Caki2 (cell line): ENCODE measurements at places on chromosomes 2 and 18. TPM values are rescaled to one million over a fixed set of nuclear protein-coding genes. Genes with fewer than 3 reads are reported as not detected.

ABCB11 gene
- total RNA-seq = not detected in 2 replicates

SULT1C4 gene
- total RNA-seq = 5.1 and 7.5 TPM in 2 replicates

SNRNP200 gene
- 73.7 and 74.0 TPM in 2 replicates for total RNA-seq

LYPD6B gene
- not detected in 2 replicates for total RNA-seq

ARHGEF4 gene
- 5.9 and 7.8 TPM in 2 replicates for total RNA-seq

VWC2L gene
- not detected in 2 replicates for total RNA-seq

REG3A gene
- not detected in 2 replicates for total RNA-seq

CXCR4 gene
- not detected in 2 replicates for total RNA-seq

ZAP70 gene
- total RNA-seq = 0.71 TPM in 1 of 2 replicates, not detected in the other

UPP2 gene
- total RNA-seq = not detected in 2 replicates

MREG gene
- total RNA-seq = 9.7 and 12.0 TPM in 2 replicates

TMEM247 gene
- not detected in 2 replicates for total RNA-seq

CRYGD gene
- not detected in 2 replicates for total RNA-seq

CCDC148 gene
- total RNA-seq = 0.41 and 7.2 TPM in 2 replicates

RESP18 gene
- total RNA-seq = not detected in 2 replicates

GRCh38 chr2:230068651-230069055 lies at the start of gene SLC16A14:
Gene SLC16A14, minus strand, starts transcription at chr2:230068924. Its CDS starts 9,572 bp downstream, at chr2:230059352.
- peak; percentile 50 for DNase-seq

GRCh38 chr2:171244466-171244969 lies 83.8 kb upstream of the TLK1 start:
- DNase-seq = peak; percentile 72

GRCh38 chr2:121664086-121664485 lies 14.8 kb upstream of the CLASP1 start:
- no peak for DNase-seq

GRCh38 chr2:105708697-105709096 lies 36.0 kb upstream of the NCK2 start:
- no peak for DNase-seq

GRCh38 chr2:133326652-133327397 lies 241.4 kb downstream of the NCKAP5 start:
- DNase-seq = peak; percentile 41

DNA sequence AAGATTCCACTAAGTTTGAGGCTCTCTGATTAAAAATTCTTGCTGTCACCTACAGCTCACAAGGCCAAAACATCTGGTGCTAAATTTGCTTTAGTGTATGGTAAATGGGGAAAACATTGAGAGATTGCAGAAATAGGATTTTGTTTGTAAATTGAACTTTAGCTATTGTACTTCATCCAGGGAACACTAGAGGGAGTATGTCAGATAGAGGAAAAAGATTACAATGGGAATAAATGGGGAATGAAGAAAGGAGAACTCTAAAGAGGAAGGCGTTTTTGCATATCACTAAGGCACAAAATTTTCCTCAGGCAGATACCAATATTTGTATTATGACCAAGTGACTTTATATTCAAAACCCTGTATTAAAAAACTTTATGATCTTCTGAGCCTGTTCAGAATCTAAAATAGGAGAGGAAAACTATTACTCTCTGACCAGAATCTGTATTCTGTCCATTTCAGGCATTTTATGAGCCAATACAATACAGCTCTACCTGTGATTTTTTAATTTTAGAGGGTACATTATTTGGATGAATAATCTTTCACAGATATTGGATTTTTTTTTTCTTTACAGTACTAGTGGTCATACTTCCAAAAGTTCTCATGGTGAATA lies 52.3 kb upstream of the ITGB6 start:
- DNase-seq = peak; percentile 63

DNA sequence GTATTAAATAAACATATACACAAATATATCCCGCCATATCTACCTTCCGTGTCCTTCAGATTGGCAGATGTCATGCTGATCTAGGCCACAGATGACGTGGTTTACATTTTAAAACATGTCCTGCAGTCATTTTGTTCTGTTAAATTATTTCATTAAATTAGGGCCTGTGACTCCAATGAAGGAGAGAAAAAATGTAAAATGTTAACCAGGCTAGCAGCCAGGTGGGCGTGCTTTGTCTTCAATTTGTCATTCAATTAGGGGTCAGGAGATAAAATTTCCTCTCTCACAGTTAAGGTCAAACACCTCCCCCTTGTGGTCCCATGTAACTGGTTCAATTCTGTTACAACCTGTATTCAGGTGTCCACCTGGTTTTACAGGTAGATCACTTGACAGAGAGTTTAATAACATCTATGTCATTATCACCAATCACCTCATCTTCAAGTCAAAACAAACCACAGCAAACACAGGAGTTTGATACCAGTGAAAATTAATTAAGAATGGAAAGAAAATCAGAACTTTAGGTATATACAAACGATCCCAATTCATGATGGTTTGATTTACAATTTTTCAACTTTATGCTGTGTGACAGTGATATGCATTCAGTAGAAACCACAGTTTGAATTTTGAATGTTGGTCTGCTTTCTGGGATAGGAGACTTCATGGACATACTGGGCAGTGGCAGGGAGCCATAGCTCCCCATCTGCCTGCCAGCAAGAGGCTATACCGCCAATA lies 339.4 kb downstream of the CMPK2 start:
- DNase-seq = peak; percentile 44

- no peak for DNase-seq
Observed at GRCh38 chr2:172919732-172920131, 155.9 kb upstream of the MAP3K20 start.

- DNase-seq = peak; percentile 72
Observed at GRCh38 chr2:36373149-36373926, 17.8 kb downstream of the CRIM1 start.

DNA sequence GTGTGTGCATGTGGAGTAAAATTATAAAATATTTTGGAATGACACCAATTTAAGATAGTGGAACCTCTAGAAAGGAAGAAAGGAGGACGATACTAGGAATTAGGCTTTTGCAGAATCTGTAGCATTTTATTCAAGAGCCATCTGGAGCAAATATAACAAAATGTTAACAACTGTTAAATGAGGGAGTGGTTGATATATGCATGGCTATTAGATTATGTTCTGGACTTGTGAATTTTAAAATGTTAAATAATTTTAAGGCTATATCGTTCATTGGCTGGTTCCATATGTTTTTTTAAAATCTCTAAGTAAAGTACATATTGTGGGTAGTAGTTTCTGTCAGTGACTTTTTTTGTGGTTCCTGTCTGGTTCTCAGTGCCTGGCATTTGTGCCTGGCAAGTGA lies 123.2 kb downstream of the PKP4 start:
- no peak for DNase-seq

DNA sequence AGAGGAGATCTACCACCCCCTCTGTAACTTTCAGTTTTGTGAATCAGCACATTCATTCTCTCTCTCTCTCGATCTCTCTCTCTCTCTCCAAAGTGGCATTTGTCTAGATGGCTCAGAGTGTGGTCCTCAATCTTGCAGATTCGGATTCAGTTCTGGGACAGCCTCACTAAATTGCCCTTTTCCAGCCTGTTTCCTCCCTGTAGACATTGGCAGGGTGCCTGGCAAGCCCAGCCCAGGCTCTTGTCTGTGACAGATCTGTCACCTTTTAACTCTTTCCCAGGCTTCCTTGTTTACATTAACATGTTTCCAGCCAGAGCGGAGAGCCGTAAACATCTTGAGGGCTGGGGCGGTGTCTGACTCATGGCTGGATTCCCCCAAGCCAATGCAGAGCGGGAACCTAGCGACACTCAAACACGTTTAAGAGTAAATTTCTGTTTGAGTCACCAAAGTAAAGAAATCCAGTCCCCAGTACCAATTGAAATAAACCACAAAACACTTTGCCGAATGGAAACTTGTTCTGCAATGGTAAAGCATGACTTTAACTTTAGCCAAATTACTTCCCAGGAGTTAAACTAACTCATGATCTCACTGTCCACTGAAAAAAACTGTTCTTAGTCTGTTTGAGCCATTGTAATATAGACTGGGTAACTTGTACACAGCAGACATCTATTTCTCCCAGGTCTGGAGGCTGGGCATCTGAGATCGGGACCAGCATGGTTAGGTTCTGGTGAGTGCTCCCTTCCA lies 6.6 kb upstream of the CYP27C1 start:
- peak; percentile 97 for DNase-seq

GRCh38 chr18:69898241-69898861 lies 49.3 kb downstream of the CD226 start:
- DNase-seq = no peak

DNA sequence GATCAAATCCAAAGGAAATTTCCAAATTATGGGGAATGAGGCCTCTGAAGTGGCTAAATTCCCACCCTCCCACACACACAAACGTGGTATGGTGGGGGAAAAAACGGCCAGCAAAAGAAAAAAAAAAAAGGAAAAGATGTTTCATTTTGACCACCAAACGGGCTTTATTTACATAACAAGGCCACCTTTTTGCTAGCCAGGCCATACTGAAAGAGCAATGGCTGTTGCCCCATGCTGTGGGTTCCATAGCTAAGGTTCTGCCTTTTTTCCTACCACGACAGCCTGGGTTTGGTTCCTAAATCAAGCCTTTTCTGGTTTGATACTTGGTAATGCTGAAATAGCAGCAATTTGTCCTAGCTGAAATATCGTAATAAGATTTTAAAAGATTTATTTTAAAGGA lies 14.0 kb upstream of the IL1B start:
- DNase-seq = no peak

GRCh38 chr18:78561757-78562510 lies 417.7 kb upstream of the SALL3 start:
- DNase-seq = no peak

- DNase-seq = no peak
Observed at GRCh38 chr2:8551622-8552074, 130.2 kb upstream of the ID2 start.

DNA sequence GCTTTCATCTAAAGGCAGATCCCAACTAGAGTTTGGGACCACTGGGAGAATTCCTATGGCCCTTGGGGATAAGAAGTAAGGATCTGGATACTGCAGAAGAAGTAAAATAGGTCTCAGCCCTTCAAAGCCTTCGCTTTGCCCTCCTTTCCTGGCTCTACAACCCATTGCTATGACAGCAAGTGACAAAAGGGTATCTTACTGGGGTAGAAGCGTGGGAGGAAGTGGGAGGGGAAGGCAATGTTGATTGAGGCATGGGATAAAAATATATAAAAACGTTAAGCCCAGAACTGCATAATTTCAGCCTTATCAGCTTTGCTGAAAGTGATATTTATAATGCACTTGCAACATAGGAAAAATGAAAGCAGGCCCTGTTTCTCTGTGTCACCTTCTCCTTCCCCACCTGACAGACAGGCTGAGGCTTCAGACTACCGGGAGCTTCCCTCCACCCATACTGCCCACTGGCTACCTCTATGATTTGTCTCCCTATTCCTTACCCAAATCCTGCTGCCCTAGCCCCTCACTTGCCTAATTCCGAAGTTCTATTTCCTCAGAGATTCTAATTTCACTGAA lies 14.9 kb upstream of the SOS1 start:
- DNase-seq = no peak

- DNase-seq = peak; percentile 77
Observed at GRCh38 chr18:8707556-8708300, 2.4 kb downstream of the MTCL1 start.

GRCh38 chr2:3305431-3305830 lies 72.2 kb downstream of the EIPR1 start:
- no peak for DNase-seq

- no peak for DNase-seq
Observed at GRCh38 chr18:50734886-50735285, 84.9 kb downstream of the MRO start.

DNA sequence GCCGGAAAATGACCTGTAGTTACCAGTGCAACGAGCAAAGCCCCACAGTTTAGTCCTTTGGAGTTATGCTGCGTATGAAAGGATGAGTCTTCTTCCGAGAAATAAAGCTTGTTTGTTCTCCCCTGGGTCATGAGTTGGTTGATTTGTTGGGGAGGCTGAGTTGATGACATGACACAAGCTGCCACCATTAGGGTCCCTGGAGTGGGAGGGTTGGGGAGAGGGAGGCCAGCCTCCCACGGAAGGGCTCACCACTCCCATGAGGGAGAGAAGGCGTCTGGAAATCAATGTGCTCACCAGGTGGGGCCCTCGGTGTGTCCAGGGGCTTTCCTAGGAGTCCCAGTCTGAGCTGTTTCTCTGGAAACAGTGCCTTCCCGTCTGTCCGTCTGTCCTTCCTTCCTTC lies 7.4 kb upstream of the DGKD start:
- DNase-seq = no peak
